Activated CD4-positive, CD25-positive, alpha-beta regulatory T cell (primary cell): ENCODE measurements at places on chromosomes 1 and 21.

GRCh38 chr1:224541072-224541790 lies 74.9 kb upstream of the CNIH3 start:
- DNase-seq: no peak

GRCh38 chr1:156970017-156970416 lies 49.6 kb downstream of the LRRC71 start:
- no peak for DNase-seq

- no peak for DNase-seq
Observed at GRCh38 chr1:232767305-232768074, 37.7 kb upstream of the MAP10 start.

GRCh38 chr1:238811211-238811879 lies 575.0 kb upstream of the CHRM3 start:
- no peak for DNase-seq

- DNase-seq: no peak
Observed at GRCh38 chr1:2041305-2041704, 8.9 kb upstream of the PRKCZ start.

- no peak for DNase-seq
Observed at GRCh38 chr21:30146558-30147282, 19.9 kb downstream of the CLDN17 start.
